Body of pancreas (tissue), 4 donors: ENCODE measurements at places on chromosomes 2 and 18.

DNA sequence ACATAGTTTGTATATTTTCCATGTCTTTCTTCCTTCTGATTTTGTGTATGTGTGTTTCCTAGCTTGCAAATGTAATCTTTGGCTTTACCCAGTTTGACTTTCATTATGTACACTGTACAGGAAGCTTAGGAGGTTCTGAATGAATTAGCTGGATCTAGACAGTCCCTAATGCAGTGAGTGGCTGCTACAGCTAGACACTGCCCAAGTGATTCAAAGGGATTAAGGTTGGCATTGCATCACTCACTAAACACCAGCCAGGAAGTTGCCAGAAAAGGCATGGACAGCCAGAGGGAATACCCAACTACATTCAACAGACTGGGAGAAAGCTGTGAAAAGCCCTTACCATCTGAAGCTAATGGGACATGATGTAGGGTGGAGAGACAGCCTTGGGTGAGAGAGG, 316.0 kb upstream of the MEX3C start:
- H3K4me1 ChIP-seq = no peaks in the 10 kb centered on the region
- no peaks in the 10 kb centered on the region for H3K36me3 ChIP-seq
- H3K4me3 ChIP-seq = no peak overlapping the region
- H3K27ac ChIP-seq = no peak overlapping the region

- H3K27me3 ChIP-seq = no peaks in the 10 kb centered on the region
- no peaks in the 10 kb centered on the region for H3K36me3 ChIP-seq
- DNase-seq = no peak
- H3K27ac ChIP-seq = no peak overlapping the region
- H3K4me1 ChIP-seq = no peaks in the 10 kb centered on the region
These were observed 134.8 kb upstream of the AGAP1 start for GRCh38 chr2:235358981-235359471.

DNA sequence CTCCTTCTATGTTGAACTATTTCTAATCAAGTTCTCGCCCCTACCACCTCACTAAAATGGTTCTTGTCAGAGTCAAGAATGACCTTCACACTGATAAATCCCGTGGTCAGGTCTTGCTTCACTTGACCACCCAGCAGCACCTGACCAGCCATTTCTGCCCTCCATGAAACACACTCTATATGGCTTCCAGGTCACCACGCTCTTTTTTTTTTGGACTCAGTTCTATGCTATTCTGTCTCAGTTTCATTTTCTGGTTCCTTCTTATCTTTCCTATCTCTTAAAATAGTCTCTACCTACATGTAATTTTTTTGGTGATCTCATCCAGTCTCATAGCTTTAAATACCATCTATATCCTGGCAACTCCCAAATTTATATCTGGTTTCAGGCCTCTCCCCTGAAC, 11.4 kb downstream of the EIF2AK3 start:
- no peak for DNase-seq
- no peak overlapping the region for H3K4me3 ChIP-seq
- H3K36me3 ChIP-seq = peaks cover 4% of the 10 kb centered on the region
- no peak overlapping the region for H3K27ac ChIP-seq

- H3K4me3 ChIP-seq = peak overlapping the region; percentile 86
- H3K27ac ChIP-seq = peak overlapping the region; percentile 91
- DNase-seq = no peak
- peaks cover 35% of the 10 kb centered on the region for H3K4me1 ChIP-seq
- H3K36me3 ChIP-seq = no peaks in the 10 kb centered on the region
These were observed 1.8 kb downstream of the RNF138 start for GRCh38 chr18:32093523-32093922.

DNA sequence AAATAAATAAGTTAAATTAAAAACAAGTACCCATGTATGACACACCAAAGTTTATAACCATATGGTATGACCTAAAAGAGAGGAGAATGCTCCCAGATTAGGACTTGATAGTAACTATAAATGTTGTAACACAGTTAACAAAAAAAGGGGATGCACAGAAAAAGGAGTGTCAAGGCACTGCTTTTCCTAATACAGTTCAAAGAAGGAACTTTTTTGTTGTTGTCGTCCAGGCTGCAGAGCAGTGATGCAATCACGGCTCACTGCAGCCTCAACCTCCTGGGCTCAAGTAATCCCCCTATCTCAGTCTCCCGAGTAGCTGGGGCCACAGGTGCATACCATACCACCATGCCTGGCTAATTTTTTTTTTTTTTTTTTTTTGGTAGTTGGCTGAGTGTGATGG, 2.7 kb downstream of the NARS1 start:
- DNase-seq = no peak
- no peak overlapping the region for H3K4me3 ChIP-seq
- peaks cover 19% of the 10 kb centered on the region for H3K4me1 ChIP-seq
- no peaks in the 10 kb centered on the region for H3K36me3 ChIP-seq
- H3K27ac ChIP-seq = no peak overlapping the region

GRCh38 chr2:8576525-8577167, 105.2 kb upstream of the ID2 start:
- no peak for DNase-seq
- H3K4me1 ChIP-seq = peaks cover 39% of the 10 kb centered on the region
- no peak overlapping the region for H3K27ac ChIP-seq
- H3K27me3 ChIP-seq = no peaks in the 10 kb centered on the region
- no peak overlapping the region for H3K4me3 ChIP-seq
- no peaks in the 10 kb centered on the region for H3K36me3 ChIP-seq

- H3K27ac ChIP-seq = no peak overlapping the region
- no peaks in the 10 kb centered on the region for H3K27me3 ChIP-seq
- H3K4me1 ChIP-seq = no peaks in the 10 kb centered on the region
- peak; percentile 73 for DNase-seq
- no peak overlapping the region for H3K4me3 ChIP-seq
These were observed 8.4 kb upstream of the IER3IP1 start for GRCh38 chr18:47184419-47185050.

DNA sequence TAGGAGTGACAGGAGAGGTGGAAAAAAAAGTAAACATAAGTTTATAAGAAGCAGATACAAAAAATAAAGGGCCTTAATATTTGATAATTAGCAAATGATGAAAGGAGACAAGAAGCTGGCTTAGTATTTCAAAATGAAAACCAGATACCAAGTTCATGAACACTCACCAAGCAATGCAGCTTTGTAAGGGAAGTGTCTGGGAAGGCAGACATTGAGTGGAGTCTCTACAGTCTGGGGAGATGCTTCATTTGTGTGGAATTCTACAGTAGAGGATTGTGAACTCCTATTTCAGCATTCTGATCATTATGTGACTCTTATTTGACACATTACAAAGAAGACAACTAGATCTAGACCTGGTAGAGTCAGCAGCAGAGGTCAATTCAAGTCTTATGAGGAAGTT, 1072.7 kb downstream of the DSC3 start:
- no peaks in the 10 kb centered on the region for H3K27me3 ChIP-seq
- DNase-seq = no peak
- no peaks in the 10 kb centered on the region for H3K4me1 ChIP-seq
- H3K36me3 ChIP-seq = no peaks in the 10 kb centered on the region
- no peak overlapping the region for H3K27ac ChIP-seq

DNA sequence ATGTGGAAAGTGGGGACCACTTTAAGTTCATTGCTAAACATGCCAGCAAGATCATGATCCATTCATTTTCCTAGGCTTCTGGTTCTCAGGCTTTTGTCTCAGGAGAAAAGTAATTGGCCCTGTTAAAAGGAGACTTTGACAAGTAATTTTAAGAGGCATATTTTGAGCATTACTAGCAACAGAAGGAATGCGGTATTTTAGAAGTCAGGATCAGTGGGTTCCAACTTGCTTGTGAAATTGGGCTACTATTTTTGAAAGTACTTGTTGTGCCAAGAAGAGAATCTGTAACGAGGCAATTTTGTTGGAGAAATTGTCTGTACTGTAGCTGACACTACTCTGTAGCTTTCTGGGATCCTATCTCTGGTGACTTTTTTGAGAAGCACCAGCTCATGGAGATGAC, 59.4 kb downstream of the CERS6 start:
- no peak for DNase-seq
- H3K36me3 ChIP-seq = no peaks in the 10 kb centered on the region
- no peak overlapping the region for H3K4me3 ChIP-seq
- no peaks in the 10 kb centered on the region for H3K4me1 ChIP-seq
- no peak overlapping the region for H3K27ac ChIP-seq

DNA sequence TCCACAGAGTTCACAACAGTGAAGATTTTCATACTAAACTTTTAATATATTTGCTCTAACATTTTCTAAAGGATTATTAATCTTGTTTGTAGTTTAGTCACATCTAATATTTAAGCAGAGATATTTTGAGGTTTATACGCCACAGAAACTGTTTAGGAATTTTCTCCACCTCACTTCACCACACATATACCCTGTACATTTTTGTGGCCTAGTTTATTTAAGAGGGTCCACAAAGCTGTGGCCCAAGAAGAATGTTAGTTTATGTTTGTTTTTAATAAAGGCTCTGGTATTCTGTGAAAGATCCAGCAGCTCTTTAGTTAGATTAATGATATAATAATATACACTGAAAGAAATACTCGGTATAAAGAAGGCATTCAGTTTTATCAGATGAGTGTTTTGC, 132.7 kb upstream of the TTC27 start:
- H3K4me3 ChIP-seq = no peak overlapping the region
- no peak for DNase-seq
- H3K27me3 ChIP-seq = no peaks in the 10 kb centered on the region
- no peak overlapping the region for H3K27ac ChIP-seq
- H3K36me3 ChIP-seq = no peaks in the 10 kb centered on the region

DNA sequence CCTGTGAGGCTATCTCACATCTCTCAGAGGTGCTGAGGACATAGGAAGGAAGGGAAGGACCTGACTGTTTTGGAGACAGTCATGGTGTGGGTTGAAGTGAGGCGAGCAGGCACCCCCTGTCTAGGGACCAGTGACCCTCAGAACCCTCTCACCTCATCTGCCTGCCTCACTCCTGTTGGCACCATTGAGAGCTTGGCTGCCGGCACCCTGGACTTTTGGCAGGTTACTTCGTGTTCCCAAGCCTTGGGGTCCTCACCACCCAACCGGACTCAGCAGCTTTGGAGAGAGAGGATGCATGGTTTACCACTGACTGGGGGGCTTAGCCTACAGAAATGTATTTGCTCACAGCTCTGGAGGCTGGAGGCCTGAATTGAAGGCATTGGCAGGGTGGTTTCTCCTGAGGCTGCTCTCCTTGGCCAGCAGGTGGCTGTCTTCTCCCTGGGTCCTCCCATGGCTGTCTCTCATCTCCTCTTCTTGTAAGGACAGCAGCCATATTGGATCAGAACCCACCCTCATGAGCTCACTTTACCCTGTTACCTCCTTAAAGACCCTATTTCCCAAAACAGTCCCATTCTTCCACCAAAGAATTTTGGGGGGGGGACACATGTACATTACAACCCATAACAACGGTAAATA, 142.0 kb downstream of the TSN start:
- H3K4me1 ChIP-seq = no peaks in the 10 kb centered on the region
- no peaks in the 10 kb centered on the region for H3K36me3 ChIP-seq
- H3K27me3 ChIP-seq = no peaks in the 10 kb centered on the region
- DNase-seq = no peak
- H3K27ac ChIP-seq = no peak overlapping the region

GRCh38 chr18:48393776-48394175, 15.4 kb downstream of the ZBTB7C start:
- H3K27ac ChIP-seq = no peak overlapping the region
- no peak for DNase-seq
- no peaks in the 10 kb centered on the region for H3K36me3 ChIP-seq
- H3K27me3 ChIP-seq = no peaks in the 10 kb centered on the region
- H3K4me1 ChIP-seq = no peaks in the 10 kb centered on the region
